ENCODE measurements at places on chromosomes 6 and 20. TPM values are rescaled to one million over a fixed set of nuclear protein-coding genes. Genes with fewer than 3 reads are reported as not detected.
A peak's percentile ranks its signal among the peaks of the same experiment; 100 is the strongest.

The SRSF12 gene
- 0.07 TPM for total RNA-seq

The MYB gene
- total RNA-seq, result 0.15 TPM

DNA sequence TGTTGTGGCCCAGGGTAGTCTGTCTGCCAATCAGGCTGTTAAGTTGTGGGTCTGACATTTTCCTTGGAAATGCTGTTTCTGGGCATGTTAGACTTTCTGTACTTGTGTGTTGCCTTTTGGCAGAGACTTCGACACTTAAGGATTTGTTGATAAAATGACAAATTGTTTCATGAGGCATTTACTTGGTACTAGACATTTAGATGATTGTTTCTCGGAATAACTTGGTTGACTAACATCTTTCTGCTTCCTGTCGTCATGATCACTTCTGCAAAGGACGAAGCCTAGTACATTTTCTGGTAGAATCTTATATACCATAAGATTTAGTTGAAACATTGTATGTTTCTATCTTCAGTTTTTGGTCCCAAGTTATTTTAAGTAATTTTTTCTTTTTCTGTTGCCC is 34.1 kb downstream of the UTRN start:
- no peak for DNase-seq

GRCh38 chr20:25323496-25324246 is 67.0 kb downstream of the ABHD12 start:
- DNase-seq, result no peak

The RAMACL gene
- 0.67 TPM for total RNA-seq

The TUBB2A gene
- total RNA-seq, result 13.6 TPM

GRCh38 chr20:23955896-23956295 is 32.7 kb downstream of the GGTLC1 start:
- no peak for DNase-seq

DNA sequence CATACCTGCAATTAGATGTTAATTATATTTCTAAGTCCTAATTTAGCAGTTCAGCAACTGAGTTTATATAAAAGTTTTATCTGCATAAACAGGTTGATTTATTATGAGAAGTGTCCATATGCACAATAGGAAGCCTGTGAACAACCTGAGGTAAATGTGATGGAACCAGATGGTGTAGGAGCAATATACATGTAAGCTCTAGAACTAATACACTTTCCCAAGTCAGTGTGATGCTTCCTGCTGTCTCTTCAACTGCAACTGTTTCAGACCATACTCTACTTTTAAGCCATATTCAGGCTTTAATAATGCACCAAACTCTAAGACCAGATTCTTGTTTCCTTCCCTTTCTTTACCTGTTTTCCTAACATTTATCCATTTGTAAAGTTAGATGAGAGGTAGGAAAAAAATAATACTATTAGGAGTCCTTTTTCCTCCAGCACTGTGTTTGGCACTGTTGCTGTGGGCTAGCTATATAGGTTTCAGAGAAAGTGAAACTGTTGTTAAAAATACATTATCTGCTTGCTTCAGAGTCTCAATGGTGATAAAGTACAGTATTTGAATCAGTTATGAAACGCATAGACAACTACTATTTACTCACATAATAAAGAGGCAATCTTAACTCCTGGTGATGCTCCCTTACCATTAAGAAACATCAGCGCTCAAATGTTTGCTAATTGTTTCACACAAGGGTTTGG is 1009.3 kb downstream of the GRIK2 start:
- no peak for DNase-seq

DNA sequence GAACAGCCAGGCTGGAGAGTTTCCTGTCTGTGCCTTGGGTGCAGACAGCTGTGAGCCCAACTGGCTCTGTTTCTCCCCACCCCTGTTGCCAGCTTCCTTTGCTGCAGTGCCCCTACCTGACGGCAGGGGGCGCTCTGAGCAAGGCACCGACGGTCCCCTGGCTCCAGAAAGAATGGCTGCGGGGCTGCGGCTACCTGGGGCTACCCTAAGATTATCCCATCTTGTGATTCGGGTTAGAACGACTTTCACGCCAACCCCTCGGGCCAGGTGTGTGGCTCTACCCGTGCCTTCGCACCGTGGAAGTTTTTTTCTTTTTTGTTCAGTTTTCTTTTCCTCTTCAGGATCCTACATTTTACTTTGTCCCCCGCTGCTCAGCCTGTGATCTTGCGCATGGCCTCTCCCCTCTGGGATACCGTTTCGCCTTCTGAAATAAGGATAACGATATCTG is 33.4 kb upstream of the AAR2 start:
- peak; percentile 78 for DNase-seq

The DNAJC5 gene
- total RNA-seq, result 47.3 TPM

DNA sequence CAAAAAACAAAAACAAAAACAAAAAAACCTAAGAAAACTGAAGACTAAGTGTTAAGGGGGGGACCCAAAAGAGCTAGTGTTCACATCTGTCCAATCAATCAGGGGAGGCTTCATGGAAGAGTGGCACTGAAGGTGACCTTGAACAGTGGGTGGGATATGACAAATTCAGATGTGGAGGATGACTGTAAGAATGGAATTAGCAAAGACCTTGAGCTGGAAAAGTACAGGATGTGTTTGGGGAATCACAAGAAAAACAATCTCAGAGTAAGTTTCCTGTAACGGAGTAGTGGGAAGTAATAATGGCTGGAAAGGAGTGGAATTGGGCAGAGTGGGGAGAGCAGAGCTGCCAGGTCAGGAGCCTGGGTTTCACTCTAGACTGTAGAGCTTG is 2.9 kb upstream of the IER3 start:
- DNase-seq, result no peak

DNA sequence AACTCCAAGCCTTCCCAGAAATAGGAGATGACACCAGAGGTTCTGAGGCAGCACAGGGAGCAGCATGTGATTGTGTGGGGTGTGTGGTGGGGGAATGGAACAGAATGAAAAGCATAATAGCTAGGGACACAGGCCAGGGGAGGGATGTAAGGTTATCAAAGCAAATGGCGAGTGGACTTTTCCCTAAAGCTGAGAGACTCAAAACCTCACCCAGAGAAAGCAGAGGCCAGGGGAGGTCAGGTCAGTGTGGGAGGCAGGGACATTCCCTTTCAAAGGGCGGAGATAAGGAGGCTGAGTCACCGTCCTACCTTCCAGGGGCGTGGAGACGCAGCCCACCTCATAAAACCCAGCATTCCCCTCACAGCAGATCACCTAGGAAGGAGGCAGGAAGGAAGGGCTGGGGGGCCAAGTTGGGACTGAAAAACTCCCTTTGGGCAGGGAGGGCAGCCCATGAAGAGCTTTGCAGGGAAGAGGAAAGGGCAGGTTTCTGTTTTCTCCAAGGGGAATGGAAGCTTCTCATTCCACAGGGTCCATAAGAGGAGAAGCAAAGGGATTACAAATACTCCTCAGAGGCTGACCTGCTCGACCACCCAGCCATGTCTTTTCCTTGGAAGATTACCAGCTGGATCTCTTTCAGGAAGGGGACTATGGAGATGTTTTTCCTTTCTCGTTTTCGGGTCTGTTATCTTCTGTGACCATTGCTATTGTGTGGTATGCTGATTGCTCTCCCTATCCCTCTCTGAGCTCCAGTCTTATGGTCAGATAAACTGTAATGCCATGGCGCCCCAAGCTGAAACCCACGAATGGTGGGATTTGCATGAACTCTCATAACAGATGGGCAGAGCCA is 9.6 kb upstream of the LY6G5C start:
- DNase-seq, result peak; percentile 6

GRCh38 chr6:2158596-2159271 is 86.7 kb downstream of the GMDS start:
- no peak for DNase-seq

DNA sequence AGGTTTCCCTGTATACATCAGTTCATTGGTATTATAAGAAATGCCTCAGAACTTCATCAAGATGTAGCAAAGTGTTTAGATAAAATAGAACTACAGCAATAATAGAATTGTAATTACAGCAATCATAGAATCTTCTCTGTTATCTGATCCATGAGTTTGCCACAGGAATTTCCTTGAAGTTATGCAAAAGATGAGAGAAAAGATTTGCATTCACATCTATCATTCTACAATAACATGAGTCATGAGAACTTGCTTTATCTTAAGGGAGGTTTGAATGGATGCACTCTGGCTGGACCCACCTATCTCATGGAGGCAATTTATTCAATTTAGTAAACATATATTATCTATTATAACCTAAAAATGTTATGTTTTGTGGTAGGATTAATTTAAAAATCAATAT is 329.8 kb upstream of the EPHA7 start:
- DNase-seq, result no peak

GRCh38 chr20:7207186-7207798 is 439.8 kb downstream of the BMP2 start:
- no peak for DNase-seq

The MCM3 gene
- 21.8 TPM for total RNA-seq

The ANKRD66 gene
- total RNA-seq, result not detected

- DNase-seq, result no peak
Measured at GRCh38 chr6:92404281-92404680, 1015.1 kb downstream of the EPHA7 start.

The RIPOR3 gene
- total RNA-seq, result 8.0 TPM

All from left ventricle myocardium superior (tissue), 1 donor.